Cardiac fibroblast (primary cell): ENCODE measurements at places on chromosomes 7 and 10.
A peak's percentile ranks its signal among the peaks of the same experiment; 100 is the strongest.

- DNase-seq = no peak
Observed at GRCh38 chr10:4543938-4544533, 282.0 kb upstream of the AKR1E2 start.

DNA sequence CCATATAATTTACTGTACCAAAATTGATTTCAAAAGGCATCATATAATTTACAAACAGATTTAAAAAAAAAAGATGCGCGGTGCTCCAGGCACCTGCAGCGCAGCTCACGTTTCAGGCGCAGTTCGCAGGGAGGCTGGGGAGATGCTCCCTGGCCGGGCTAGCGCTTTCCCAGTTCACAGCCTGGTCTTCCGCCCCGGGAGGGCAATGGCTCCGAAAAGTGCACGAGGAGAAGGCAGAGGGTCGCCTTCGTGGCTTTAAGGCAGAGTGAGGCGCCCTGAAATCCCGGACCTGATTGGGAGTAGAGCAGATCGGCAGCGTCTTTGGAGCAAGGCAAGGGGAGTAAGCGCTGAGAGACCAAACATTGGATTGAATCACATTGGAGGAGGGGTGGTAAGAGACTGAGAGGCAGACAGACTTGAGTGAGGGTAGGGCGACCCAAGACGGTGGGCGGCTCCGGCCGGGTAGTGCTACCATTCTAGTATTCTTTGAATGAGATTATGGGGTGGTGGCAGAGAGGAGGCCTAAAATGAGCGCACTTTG is 1.5 kb downstream of the NEUROG3 start:
- DNase-seq = no peak

- DNase-seq = no peak
Observed at GRCh38 chr10:72762042-72762441, 70.1 kb downstream of the MCU start.

DNA sequence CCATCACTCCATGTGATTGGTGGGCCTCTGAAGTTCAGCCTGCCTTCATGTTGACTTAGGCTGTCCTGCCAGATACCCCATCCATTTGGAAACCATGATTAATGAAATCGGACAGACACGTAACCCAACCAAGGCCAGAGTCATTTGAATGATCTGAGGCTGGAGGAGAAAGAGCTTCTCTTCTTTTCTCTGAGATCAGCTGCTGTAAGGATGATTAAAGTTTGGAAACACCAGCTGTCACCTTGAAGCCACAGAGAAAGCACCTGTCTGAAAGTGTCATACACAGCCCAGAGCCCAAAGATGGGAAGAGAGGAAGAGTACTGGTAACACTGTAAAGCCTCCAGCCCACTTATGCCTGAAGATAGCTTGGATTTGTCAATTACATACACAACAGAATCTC is 22.9 kb downstream of the NEBL start:
- no peak for DNase-seq

- no peak for DNase-seq
Observed at GRCh38 chr10:16009785-16010184, 149.5 kb upstream of the MINDY3 start.

DNA sequence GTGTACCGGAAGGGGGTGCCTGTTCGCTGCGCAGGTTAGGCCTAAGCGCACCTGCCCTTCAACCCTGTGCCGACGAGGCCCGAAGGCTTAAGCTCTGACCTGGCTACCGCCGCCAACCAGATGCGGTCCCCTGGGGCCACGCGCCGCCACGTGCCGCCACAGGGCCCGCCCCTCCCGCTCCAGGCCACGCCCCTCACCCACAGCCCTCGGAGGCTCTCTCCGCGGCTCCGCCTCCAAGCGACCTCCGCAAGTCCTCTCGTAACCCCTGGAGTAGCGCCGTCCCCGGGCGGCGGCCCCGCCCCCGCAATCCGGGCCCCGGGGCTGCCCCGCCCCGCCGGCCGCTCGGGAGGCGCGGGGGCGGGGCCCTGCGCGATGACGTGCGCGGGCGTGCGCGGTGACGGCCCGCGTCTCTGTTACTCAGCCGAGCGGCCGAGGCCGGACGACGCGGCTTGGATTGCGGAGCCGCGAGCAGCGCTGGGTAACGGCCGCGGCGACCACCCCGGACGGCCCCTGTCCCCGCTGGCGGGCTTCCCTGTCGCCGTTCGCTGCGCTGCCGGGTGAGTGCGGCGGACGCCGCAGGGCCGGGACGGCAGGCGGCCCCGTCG is at the start of gene MAPK8:
TSS of gene MAPK8 (plus strand) at position 413 of the 605 bp plus-strand sequence. CDS start 94,984 bp downstream, outside the sequence.
- peak; percentile 86 for DNase-seq

DNA sequence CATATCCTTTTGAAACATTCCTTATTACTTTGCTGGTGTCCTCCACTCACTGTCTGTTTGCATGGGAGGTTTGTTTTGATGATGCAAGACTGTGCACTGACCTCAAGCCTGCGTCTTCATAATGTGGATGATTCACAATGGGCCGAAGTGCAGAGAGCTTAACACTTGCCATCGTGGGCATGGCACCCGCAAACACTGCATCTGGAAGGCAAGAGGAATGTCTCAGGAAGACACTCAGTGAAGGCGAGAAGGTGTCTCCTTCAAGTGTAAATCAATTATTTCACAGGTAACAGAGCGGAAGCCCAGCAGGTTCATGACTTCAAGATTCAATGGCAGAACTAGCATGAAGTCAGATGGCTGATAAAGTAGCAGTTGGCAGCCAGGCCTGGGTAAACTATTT is 98.1 kb downstream of the DPY19L1 start:
- DNase-seq = peak; percentile 76

DNA sequence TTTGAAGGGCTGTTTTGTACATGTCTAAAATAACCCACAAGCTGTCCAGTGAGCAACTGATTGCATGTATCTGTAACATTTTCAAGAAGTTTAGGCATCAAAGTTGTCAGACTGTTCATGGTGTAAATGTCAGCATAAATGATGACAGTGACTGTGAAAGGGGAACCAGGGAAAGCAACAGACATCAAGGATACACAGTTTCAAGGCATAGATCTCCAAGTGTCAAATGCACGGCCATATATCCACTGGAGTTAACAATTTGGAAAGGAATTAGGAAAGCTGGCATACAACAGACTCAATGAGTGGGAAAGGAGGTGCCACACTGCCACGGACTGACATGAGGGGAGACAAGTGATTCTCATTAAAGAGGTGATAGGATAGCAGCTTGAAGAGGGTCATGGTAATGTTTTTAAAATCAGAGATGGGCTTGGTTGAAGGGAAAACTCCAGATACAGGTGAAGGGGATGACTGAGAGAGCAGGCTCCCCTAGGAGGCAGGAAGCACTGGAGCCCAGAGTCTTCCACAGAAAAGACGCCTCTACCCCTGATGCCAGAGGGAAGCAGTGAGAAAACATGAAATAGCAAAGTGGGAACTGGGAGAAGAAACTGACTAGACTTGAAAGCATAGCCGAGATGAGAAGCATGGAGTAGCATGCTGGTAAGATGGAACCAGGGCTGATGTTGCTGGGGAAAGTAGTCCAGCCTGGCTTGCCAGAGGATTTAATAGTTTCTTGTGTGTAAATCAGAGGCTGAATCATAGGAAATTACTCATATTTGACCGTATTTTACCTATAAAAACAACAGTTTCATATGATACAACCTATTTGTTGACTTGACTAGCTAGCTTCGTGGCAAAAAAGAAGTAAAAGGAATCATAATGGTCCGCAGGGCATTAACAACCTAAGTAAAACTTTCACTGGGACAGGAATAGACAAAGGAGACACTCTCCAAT is 18.6 kb downstream of the NSMCE4A start:
- DNase-seq = peak; percentile 23

GRCh38 chr10:114680543-114681117 is 22.6 kb upstream of the ABLIM1 start:
- DNase-seq = no peak

GRCh38 chr10:68878496-68878895 is 22.6 kb upstream of the DDX50 start:
- no peak for DNase-seq

DNA sequence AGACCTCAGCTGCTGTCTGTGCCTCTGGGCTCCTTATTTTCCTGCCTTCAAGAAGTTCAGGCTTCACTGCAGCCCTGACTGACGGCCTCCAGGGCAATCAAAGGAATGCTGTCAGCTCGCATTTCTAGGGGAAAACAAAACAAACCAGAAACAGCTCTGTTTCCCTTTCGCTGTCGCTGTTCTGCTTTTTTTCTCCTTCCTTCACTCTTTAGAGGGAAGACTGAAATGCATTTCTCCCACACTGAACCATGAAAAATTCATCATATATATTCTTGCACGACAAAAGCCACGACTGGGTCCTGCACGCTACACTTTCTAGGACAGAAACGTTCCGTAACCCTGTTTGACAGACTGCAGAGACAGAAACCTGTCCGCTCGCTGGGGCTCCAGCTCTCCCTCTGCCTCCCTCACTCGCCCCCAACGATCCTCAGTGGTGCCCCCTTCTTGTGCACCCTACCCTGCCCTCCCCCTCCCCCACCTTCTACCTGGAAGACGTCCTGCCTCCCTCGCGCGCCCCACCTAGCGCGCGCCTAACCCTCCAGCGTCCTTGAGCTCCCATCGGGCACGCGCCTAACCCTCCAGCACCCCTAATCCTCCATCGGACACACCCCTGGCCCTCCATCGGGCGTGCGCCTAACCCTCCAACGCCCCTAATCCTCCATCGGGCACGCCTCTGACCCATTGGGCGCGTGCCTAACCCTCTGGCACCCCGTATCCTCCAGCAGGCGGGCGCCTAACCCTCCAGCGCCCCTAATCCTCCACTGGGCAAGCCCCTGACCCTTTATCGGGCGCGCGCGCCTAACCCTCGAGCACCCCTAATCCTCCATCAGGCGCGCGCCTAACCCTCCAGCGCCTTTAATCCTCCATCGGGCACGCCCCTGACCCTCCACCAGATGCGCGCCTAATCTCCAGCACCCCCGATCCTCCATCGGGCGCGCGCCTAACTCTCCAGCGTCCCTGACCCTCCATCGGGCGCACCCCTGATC is 37.1 kb downstream of the SVOPL start:
- peak; percentile 8 for DNase-seq

- DNase-seq = no peak
Observed at GRCh38 chr10:34629084-34629483, 186.0 kb downstream of the PARD3 start.

- no peak for DNase-seq
Observed at GRCh38 chr10:44260286-44260928, 124.5 kb downstream of the CXCL12 start.

DNA sequence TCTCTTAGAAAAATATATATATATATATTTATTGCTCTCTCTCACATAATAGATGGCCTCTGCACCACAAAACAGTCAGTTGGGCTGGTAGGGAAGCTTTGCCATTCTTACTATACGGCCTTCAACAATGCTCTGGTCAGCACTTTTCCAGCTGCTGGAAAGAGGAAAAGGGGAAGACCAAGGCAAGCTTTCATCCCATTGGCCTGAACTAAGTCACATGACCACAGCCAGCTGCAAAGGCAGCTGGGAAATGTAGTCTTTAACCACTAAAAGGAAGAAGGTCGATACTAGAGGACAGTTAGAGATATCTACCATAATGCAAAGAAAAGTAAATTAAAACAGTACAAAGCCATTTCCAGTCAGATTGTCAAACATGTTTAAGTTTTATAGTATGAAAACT is 58.4 kb upstream of the MACROH2A2 start:
- DNase-seq = peak; percentile 58

DNA sequence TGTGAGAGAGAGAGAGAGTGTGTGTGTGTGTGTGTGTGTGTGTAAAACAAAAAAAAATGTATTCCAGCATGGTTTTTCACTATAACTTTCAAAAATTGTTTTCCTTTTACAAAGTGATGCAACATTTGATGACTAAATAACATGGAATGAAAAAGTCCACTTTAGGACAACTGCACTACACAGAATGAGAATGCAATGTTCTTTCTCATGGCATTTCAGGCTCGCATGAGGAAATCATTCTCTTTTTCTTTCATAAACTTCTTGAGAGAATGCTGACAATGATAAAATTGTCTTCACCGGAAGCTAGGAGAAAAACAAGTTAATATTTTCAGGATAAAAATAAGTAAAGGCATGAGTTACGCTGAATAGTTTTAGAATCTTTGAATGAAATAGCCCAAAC is 53.7 kb downstream of the SLC16A12 start:
- peak; percentile 97 for DNase-seq

- DNase-seq = peak; percentile 15
Observed at GRCh38 chr7:41942468-41943093, 239.7 kb upstream of the INHBA start.

DNA sequence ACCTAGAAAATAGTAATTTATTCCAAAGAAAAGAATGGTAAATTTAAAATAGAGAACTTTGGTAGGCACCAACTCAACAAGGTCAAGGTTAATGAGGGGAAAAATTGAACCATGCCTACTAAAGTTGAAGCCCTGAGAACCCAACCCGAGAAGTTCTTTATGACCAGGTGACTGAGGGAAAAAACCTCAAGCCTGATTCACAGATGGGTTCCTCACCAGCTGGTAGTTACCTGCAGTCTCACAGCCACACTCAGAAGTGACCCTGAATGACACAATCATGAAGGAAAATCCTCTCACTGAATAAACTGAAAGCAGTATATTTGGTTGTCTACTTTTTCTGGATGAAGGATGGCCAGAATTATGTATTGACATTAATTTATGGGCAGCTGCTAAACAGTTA is 7.0 kb downstream of the C10orf67 start:
- no peak for DNase-seq

GRCh38 chr10:104806801-104807200 is 165.7 kb downstream of the SORCS3 start:
- DNase-seq = no peak

DNA sequence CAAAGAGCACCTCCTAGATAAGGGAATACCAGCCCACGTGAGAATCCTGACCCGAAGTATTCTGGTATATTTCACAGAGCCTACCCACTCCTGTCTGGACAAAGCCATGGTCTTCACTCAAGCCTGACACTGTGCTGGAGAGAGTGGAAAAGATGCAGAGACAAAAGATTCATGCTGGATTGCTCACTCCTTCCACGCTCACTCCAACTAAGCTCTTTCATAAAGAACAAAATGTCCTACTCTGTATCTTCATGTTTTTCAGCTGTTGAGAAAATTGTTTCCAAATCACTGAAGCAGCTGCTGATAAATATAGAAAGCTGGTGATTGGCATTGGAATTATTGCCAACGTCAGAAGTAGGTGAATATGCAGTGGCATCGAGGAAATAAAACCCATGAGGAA is 106.0 kb downstream of the ABLIM1 start:
- no peak for DNase-seq

GRCh38 chr7:68730964-68731363 is 867.3 kb upstream of the AUTS2 start:
- DNase-seq = no peak

DNA sequence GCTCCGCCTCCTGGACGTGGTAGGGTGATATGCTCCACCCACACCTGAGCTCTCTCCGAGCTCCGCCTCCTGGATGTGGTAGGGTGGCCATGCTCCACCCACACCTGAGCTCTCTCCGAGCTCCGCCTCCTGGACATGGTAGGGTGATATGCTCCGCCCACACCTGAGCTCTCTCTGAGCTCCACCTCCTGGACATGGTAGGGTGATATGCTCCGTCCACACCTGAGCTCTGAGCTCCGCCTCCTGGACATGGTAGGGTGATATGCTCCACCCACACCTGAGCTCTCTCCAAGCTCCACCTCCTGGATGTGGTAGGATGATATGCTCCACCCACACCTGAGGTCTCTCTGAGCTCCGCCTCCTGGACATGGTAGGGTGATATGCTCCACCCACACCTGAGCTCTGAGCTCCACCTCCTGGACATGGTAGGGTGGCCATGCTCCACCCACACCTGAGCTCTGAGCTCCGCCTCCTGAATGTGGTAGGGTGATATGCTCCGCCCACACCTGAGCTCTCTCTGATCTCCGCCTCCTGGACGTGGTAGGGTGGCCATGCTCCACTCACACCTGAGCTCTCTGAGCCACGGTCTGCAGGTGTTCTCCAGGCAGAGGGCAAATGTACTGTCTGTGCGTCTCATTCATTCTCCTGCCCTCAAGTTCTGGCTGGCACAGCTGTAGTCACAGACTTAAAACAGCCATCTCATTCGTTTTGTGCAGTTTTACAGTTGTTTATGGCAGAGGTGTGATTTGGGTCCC is 252.4 kb downstream of the DIP2C start:
- no peak for DNase-seq
